Pancreas (tissue), 10 donors: ENCODE measurements at places on chromosomes 5 and 9. TPM values are rescaled to one million over a fixed set of nuclear protein-coding genes. Genes with fewer than 3 reads are reported as not detected.

The PTGES gene
- 0.75 TPM for polyA plus RNA-seq

The NR5A1 gene
- not detected for polyA plus RNA-seq

The MEF2C gene
- polyA plus RNA-seq: 3.0 TPM

The SMIM33 gene
- not detected for polyA plus RNA-seq

The BTNL8 gene
- 0.49 TPM for polyA plus RNA-seq

DNA sequence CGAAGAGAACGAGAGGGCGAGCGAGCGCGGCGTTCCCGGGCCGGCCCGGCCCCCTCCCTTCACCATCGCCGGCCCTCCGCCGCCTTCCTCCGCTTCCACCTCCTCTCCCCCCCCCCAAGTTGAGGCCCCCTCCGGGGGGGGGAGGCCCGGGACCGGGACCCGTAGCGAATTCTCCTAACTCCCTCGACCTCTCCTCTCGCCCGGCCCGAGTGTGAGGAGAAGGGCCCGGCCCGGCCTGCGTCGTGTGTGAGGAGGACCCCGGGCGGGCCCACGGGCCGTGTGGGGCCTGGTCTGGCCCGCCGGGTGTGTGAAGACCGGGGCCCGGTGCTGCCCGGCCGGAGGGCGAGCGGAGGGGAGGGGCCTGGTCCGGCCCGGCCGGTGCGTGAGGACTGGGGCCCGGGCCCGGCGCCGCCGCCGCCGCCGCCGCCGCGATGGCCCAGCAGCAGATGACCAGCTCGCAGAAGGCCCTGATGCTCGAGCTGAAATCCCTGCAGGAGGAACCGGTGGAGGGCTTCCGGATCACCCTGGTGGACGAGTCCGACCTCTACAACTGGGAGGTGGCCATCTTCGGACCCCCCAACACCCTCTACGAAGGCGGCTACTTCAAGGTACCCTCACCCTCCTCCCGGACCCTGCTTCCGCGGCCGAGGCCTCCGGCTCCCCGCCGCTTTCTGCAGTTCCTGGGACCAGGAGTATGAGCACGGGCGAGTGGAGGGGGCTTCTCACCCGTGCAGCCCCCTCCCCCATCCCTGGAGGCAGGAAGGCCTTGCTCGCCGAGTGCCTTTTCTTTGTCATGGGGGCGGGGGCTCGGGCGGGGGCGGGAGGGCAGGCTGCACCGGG is 587 bp downstream of the UBE2R2 start:
- peak overlapping the region; percentile 99 for H3K27ac ChIP-seq
- H3K36me3 ChIP-seq: no peaks in the 10 kb centered on the region
- H3K4me1 ChIP-seq: peaks cover 6% of the 10 kb centered on the region
- peak overlapping the region; percentile 75 for H3K4me3 ChIP-seq
- DNase-seq: peak; percentile 67

GRCh38 chr9:31119890-31120454 is 1264.5 kb upstream of the ACO1 start:
- H3K4me1 ChIP-seq: no peaks in the 10 kb centered on the region
- H3K4me3 ChIP-seq: no peak overlapping the region
- DNase-seq: no peak
- no peaks in the 10 kb centered on the region for H3K27me3 ChIP-seq
- H3K27ac ChIP-seq: no peak overlapping the region

- no peaks in the 10 kb centered on the region for H3K27me3 ChIP-seq
- no peak overlapping the region for H3K27ac ChIP-seq
- H3K4me1 ChIP-seq: peaks cover 9% of the 10 kb centered on the region
- DNase-seq: no peak
Measured at GRCh38 chr5:140341591-140341990, 4.8 kb downstream of the HBEGF start.

DNA sequence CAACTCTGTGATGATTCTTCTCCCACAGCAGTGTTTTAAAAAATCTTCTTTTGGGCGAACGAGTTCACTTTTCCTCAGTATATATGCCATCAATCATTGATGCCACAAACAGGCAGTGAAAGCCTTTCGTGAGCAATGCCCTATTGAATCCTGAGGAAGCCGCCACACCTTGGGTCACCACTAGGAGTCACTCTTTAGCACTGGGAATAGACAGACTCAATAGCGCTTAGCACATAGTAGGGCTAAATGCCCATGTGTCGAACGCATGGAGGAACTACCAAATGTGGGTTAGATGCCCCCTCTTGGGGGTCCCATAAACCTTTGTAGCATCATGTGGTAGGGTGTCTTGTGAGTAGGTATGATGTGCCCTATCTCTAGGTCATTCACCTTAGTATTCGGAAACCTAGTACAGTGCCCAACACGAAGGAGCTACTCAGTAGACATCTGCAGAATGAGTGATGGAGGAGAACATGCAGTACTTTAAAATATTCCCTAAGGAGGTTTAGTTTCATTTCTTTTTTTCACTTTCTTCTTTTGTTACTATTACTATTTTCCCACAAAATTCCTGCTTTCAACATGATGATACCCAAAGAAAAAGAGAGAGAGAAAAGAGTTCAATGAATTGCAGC is 603.7 kb downstream of the BNC2 start:
- DNase-seq: no peak
- H3K4me3 ChIP-seq: no peak overlapping the region
- no peaks in the 10 kb centered on the region for H3K27me3 ChIP-seq
- H3K27ac ChIP-seq: no peak overlapping the region

DNA sequence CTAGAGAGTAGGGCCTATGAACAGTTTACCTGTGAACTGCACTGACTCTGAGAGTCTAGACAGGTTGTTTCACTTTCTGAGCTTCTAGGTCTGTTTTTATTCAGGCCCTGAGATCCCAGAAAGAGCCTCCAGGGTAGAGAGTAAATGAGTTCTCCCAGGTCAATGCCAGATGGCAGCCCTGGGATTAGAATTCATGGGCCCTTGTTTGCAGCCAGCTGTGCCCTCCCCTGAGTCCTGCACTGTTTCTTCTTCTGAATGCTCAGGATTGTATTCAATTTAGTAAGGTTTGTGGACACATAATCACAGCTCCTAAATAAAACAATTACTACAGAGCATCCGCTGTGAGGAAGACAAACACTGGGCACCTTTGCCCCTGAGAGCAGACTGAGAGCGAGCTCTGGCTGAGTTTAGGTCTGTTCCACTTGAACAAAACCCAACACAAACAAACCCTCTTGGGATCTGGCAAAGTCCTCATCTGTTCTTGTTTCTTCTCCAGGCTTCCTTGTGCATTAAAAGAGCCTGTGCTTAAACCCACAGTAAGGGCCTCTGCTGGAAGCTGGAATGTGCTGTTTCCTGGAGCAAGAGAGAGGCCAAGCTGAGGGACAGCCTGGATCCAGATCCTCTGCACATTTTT is 29.9 kb downstream of the FAM219A start:
- no peak overlapping the region for H3K4me3 ChIP-seq
- no peaks in the 10 kb centered on the region for H3K36me3 ChIP-seq
- H3K27ac ChIP-seq: no peak overlapping the region
- no peaks in the 10 kb centered on the region for H3K27me3 ChIP-seq
- DNase-seq: no peak

GRCh38 chr9:5315187-5315923 is 10.8 kb upstream of the RLN2 start:
- H3K4me3 ChIP-seq: no peak overlapping the region
- H3K27me3 ChIP-seq: no peaks in the 10 kb centered on the region
- no peaks in the 10 kb centered on the region for H3K4me1 ChIP-seq
- no peak for DNase-seq

GRCh38 chr9:35112257-35113020 is 3.2 kb downstream of the ATOSB start:
- H3K4me1 ChIP-seq: no peaks in the 10 kb centered on the region
- H3K27ac ChIP-seq: peak overlapping the region; percentile 61
- no peak for DNase-seq
- H3K27me3 ChIP-seq: no peaks in the 10 kb centered on the region
- no peak overlapping the region for H3K4me3 ChIP-seq

GRCh38 chr5:119943148-119943547 is 313.8 kb downstream of the FAM170A start:
- H3K36me3 ChIP-seq: no peaks in the 10 kb centered on the region
- no peak overlapping the region for H3K4me3 ChIP-seq
- no peak for DNase-seq
- H3K27me3 ChIP-seq: no peaks in the 10 kb centered on the region
- H3K4me1 ChIP-seq: no peaks in the 10 kb centered on the region
- H3K27ac ChIP-seq: no peak overlapping the region

DNA sequence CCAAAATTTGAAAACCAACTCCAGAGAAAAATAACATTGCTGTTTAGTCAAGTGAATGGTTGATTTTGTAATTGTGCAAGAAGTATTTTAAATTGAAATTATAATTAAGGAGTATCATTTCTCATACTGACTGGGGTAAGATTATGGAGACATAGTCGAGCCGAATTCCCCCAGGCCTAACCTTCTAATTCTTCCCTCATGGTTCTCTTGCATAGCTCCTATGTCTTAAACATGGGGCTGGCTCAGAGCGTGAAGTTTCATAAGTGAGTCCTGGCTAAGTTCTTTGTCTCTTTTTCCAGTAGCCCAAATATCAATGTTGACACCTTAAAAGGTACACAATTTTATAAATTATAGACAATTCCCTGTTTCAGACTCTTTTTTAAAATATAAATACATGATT is 46.7 kb upstream of the ANXA1 start:
- H3K36me3 ChIP-seq: no peaks in the 10 kb centered on the region
- H3K27ac ChIP-seq: no peak overlapping the region
- no peak overlapping the region for H3K4me3 ChIP-seq

GRCh38 chr5:138602371-138603000 is 27.3 kb upstream of the HSPA9 start:
- H3K27me3 ChIP-seq: no peaks in the 10 kb centered on the region
- DNase-seq: no peak
- H3K36me3 ChIP-seq: no peaks in the 10 kb centered on the region

DNA sequence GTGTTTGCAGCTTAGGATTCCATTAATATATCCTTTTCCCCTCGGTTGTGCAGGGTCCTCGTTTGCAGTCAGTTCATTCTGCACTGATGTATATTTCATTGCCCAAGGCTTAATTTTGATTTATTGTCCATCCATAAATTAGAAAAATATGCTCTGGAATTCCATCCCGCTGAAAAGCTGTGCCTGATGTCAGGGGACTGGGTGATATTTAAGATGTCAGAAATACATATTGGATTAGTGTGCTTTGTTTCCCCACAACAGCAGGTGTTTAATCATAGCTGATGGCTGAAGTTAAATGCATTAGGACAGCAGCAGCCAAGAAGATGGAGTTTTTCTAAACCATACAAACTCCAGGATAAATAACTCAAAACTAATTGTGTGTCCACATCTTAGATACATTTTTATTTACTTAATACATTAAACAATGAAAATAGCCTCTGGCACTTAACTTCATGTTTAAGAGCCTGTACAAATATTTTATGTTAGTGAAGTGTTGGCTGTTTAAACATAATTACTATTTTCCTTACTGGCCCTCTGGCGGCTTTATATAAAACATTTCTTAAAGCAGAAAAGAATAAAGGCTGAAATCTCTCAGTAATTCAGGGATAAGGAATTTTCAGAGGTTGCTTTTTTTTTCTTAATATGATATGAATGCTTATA is 170.4 kb upstream of the TBCA start:
- H3K27me3 ChIP-seq: no peaks in the 10 kb centered on the region
- H3K27ac ChIP-seq: no peak overlapping the region
- H3K4me3 ChIP-seq: no peak overlapping the region
- no peak for DNase-seq

- H3K27me3 ChIP-seq: no peaks in the 10 kb centered on the region
- peak; percentile 36 for DNase-seq
- H3K27ac ChIP-seq: no peak overlapping the region
- no peak overlapping the region for H3K4me3 ChIP-seq
Measured at GRCh38 chr5:74993743-74994142, 58.6 kb downstream of the GCNT4 start.

GRCh38 chr5:43065948-43066798 is 26.1 kb upstream of the ANXA2R start:
- H3K36me3 ChIP-seq: no peaks in the 10 kb centered on the region
- H3K4me3 ChIP-seq: peak overlapping the region; percentile 56
- no peaks in the 10 kb centered on the region for H3K27me3 ChIP-seq
- H3K27ac ChIP-seq: peak overlapping the region; percentile 100
- peaks cover 8% of the 10 kb centered on the region for H3K4me1 ChIP-seq
- DNase-seq: peak; percentile 87

DNA sequence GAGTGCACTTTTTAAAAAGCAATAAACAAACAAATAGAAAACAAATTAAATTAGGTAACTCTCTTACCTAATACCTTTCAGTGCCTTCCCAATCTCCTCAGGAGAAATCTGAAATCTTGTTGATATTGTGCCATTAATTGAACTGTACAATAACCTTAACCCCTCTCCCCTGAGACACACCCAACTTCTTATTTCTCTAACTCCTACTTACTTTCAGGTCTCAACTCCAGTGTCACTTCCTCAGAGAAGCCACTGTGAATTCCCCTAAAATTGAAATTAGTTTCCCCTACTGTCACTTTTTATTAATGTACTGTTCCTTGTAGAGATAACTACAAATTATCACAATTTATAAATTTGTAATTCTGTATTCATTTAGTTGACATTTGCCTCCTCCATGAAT is 295.3 kb upstream of the TNC start:
- no peaks in the 10 kb centered on the region for H3K27me3 ChIP-seq
- no peak overlapping the region for H3K4me3 ChIP-seq
- DNase-seq: no peak
- H3K4me1 ChIP-seq: no peaks in the 10 kb centered on the region
- H3K36me3 ChIP-seq: no peaks in the 10 kb centered on the region
- no peak overlapping the region for H3K27ac ChIP-seq

- no peaks in the 10 kb centered on the region for H3K4me1 ChIP-seq
- no peak overlapping the region for H3K4me3 ChIP-seq
Measured at GRCh38 chr5:21581508-21581907, 1271.6 kb downstream of the CDH12 start.

DNA sequence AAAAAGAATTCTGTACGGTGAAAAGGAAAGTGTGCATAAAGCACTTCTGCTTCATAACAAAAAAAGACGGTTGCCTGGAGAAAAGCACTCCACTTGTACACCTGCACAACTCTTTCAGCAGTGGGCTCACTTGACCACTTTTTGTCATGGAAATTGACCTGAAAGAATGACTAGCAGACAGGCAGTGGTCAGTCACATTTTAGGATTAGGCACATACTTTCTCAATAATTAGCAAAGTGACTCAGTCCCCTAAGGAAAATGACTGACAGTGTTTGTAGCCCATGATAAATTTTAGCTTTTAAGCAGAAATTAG is 169.3 kb downstream of the FANCC start:
- H3K4me1 ChIP-seq: no peaks in the 10 kb centered on the region
- H3K36me3 ChIP-seq: no peaks in the 10 kb centered on the region
- no peak for DNase-seq
- no peak overlapping the region for H3K27ac ChIP-seq
- H3K4me3 ChIP-seq: no peak overlapping the region
- H3K27me3 ChIP-seq: no peaks in the 10 kb centered on the region
